ENCODE measurements at places on chromosomes 1 and 21. TPM values are rescaled to one million over a fixed set of nuclear protein-coding genes. Genes with fewer than 3 reads are reported as not detected.

The RIPK4 gene
- total RNA-seq, result 0.27 TPM

The PLD5 gene
- total RNA-seq, result not detected

The FNDC10 gene
- 3.5 TPM for total RNA-seq

The RGSL1 gene
- not detected for total RNA-seq

The ADGRL2 gene
- under 0.01 TPM for total RNA-seq

The S100A7A gene
- not detected for total RNA-seq

The CDA gene
- 0.27 TPM for total RNA-seq

The PHC2 gene
- 60.1 TPM for total RNA-seq

The HIVEP3 gene
- total RNA-seq, result 4.6 TPM

The NTNG1 gene
- under 0.01 TPM for total RNA-seq

The KCNH1 gene
- total RNA-seq, result under 0.01 TPM
